ENCODE measurements at places on chromosomes 4 and X.

DNA sequence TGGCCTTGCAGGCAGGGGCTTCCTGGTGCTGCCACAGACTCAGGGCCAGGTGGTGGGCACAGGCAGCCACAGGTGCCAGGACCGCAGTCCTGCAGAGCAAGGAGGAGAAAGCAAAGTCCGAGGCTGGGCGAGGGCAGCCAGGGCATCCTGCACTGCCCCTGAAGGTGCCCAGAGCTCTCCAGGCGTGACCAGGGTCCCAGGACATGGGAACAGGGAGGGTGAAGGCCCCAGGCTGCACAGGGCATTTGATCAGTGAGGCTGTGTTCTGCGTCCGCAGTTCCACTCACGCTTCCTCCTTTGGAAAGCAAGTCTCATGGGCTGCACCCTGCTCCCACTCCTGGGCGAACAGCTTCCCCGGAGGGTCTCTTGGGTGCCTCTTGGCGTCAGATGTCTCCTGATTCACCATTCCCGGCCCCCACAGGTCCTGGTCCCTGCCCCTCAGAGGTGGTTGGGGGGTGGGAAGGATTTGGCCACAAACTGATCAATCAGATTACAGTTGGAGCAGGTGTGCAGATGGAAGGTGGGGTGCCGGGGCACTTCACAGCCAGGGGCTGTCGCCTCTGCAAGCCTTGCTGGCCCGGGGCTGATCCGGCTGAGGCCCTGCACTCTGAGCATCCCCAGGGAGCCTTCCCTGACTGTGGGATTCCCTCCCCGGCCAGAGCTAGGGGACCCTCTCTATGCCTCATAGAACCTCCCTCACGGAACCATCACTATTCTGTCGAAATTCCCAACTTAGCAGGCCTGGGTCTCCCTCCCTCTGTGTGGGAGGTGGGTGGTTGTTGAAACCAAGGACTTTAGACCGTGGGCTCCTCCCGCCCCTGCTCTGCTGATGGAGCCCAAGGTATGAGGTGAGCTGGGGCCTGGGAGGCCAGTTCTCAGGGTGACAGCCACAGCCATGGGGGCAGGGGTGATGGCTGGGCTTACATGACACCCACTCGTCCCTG is 3.3 kb downstream of the SH3TC1 start:
- no peak for DNase-seq

GRCh38 chr4:78737973-78738372 is 38.2 kb upstream of the BMP2K start:
- DNase-seq = no peak

- DNase-seq = no peak
Observed at GRCh38 chrX:14533867-14534266, 4.5 kb downstream of the GLRA2 start.

GRCh38 chr4:19736968-19737756 is 514.5 kb upstream of the SLIT2 start:
- no peak for DNase-seq

DNA sequence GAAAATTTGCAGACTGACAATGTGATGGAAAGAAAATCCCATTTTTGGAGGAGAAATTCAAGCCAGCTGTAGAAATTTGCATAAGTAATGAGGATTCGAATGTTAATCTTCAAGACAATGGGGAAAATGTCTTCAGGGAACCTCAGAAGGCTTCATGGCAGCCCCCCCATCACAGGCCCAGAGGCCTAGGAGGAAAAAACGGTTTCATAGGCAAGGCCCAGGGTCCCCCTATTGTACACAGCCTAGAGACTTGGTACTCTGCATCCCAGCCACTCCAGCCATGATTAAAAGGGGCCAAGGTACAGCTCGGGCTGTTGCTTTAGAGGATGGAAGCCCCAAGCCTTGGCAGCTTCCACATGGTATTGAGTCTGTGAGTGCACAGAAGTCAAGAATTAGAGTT is 303.6 kb upstream of the PCDH7 start:
- DNase-seq = no peak

DNA sequence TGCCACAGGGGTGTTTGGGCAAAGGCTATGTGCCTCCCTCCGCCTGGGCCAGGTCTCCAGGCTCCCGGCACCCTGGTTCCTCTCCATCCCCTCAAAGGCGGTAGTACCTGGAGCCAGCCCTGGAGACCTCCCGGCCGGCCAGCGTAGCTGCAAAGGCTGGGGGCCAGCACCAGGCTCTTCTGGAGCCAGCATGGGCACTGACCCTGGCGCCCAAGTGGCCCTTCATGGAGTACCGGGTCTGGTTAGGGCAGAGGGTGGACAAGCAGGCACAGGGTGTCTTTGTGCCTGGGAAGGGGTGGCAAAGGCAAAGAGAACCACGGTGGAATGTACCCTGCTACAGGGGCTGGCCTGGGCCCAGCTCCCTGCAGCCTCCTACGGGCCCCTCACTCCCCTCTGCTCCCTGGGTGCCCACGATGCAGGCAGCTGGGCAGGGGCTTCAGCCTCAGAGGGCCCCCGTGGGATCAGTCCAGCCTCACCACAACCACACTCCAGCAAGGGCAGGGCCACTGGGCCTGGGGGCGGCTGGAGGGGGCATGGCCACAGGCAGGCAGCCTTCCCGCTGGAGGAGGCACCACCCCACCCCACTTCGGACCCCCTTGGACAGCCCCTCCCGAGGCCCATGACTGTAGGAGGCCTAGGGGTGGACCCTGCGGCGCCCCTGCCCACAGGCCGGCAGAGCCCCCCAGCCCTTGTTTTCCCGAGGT is 112.9 kb upstream of the NKX1-1 start:
- DNase-seq = no peak

GRCh38 chr4:177117256-177117655 is 192.4 kb upstream of the NEIL3 start:
- DNase-seq = no peak

- DNase-seq = no peak
Observed at GRCh38 chr4:26362745-26363439, 42.1 kb downstream of the RBPJ start.

DNA sequence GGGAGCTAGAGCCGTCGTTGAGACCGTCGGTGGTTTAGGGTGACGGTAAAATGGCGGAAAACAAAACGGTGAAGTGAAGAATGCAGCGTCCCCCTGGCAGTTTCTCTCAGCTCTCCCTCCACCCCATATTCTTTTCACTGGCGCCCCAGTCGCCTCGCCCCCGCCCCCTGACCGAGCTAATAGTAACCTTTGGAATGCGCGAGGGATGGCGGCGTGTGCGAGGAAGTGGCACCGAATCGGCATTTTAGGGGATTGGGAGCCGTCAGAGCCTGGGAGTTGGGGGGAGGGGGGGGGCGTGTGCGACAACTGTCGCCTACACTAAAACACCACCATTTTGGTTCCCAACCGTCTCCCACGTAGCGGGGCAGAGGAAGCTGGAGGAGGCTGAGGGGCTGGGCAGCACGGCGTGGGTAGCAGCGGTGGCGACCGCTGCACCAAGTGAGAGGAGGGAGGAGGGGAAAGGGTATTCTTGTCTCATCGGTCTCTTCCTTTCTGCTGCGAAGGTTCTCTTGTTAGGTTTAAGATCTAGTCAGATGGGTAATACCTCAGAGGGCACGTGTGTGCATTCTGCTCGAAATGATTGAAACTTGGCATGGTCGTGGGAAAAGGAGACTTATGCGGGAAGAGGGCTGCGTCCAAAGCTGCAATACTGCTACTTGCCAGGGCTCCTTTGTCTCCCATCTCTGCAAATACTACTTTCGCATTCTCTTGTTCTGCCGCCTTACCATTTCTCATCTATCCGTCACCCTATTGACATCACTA is 840 bp downstream of the ZNF711 start:
- DNase-seq = peak; percentile 45
